ENCODE measurements at places on chromosomes 3 and 15.
A peak's percentile ranks its signal among the peaks of the same experiment; 100 is the strongest.

DNA sequence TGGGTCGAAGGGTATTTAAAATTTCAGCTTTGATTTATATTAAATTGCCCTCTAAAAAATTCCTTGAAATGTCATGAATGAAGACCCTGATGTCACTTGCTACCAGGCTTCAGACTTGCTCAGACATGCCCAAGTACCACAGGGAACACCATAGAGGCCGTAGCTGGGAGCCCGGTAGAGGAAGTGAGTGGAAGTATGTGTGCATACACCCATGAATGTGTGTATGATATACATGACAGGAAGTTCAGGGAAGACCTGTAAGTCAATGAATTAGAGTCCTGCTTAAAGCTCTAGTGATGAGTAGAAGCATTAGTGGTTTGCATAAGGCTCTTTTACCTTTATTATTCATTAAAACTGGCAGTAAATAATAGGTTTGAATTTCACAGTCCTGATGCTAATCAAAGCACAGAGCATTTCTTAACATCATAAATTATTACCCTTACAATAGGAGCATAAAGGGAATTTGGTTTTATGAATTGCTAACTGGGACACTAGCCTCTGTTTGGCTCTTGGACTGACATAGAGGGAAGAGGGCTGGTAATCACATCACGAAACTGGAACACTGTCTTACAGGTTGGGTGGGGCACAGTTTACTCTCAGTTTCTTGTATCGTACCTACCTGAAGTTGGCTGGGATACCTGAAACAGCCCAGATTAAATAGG is 144.4 kb downstream of the CHST2 start:
- DNase-seq = no peak

DNA sequence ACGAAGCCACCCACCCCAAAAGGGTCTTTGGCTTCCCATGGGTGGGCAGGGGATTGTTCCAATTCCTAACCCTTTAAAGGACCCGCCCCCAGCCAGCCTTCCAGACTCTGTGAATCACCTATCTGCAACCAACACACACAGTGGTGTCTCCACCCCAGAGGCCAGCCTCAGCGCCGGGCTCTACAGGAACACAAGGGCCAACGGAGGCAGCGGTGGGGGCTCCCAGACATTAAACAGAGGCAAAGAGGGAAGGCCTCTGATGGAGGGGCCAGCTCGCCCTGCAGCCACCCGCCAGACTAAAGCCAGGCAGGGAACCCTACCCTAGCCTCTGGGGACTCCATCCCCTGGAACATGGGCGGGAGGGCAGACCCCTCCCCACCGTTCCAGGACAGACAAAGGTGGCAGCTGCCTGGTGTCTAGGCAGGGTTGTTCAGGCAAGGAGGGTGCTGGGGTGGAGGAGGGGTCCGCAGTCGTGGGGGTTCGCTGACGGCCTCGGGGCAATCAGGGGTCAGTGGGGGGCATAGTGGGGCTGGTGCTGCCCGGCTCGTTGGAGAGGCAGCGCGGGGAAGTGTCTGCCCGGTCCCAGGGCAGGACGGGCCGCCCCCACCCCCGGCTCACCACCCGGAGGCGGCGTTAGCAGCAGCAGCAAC is 448 bp downstream of the SHISA5 start:
- DNase-seq = peak; percentile 54

DNA sequence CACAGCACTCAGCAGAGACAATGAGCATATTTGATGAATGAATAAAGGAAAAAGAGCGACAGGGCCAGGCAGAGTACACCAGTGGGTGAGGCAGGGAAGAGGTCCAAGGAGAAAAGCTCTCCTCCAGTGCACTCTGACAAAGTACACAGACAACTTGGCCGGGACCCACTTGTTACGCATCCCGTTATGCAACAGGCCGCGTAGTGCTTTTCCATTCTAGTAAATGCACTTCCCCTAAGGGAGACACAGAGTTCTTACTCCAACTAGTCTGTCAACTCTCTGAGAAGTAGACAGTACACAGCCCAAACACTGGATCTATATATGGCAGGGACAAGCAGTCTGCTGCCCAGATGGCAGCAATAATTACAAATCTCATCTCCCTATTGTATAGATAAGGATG is 18.5 kb downstream of the LARP6 start:
- no peak for DNase-seq

DNA sequence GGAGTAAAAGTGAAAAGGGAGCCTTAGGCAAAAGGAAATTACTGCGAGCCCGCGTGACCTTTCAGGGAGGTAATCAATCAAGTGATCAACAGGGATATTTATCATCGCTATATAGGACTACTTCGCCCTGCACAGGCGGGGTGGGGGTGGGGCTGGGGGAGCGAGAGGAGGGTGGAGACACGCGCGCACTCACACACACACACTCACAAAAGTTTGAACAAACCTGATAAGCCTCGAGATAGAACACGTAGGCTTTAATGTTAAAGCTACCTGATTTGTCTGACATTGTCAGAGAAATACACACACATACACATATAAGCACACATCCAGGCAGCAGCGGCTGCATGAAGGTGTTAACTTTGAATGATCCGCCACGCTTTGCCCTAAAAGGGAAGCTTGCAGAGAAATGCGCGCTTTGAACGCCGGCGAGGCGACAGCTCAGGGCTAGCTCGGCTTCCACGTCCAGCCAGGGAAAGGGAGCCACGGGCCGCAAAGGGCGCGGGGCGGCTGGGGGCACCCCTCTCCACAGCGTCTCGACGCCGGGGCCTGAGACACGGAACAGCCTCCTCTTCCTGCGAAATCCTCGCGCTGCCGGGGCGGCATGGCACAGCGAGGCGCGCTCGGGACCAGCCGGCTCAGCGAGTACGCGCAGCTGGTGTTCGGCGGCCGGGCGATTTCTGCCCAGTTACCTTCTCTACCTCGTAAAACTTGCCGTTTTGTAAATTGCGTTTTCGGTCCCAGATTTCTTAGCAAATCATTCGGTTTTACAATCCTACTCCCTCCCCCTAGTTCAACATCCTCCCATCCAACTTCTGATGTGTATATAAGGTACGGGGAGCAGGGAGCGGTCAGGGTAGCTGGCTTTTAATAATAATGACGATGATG is 4.8 kb upstream of the MECOM start:
- peak; percentile 50 for DNase-seq

GRCh38 chr3:126654571-126655383 is at the start of gene TXNRD3:
TSS of gene TXNRD3 (minus strand) at chr3:126655124.
- peak; percentile 90 for DNase-seq

DNA sequence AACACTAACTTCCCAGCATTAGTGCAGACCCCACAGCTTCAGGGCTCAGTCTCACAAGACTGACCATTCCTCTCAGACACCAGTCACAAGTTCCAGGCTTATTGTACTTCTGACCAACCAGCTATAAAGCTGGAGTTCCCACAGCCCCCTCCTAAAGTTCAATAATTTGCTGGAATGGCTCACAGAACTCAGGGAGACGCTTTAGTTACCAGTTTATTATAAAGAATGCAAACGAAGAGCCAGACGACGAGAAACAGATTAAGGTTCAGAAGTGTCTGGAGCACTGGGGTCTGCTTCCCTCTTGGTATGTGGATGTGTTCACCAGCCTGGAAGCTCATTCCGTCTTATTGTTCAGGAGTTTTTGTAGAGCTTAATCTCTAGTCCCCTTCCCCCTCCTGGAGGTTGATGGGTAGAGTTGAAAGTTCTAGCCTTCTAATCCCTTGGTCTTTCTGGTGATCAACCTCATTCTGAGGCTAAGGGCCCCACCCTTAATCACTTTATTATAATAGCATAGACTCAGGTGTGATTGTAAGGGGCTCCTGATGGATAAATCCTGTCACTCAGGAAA is 4.8 kb upstream of the CSRNP1 start:
- no peak for DNase-seq

- DNase-seq = peak; percentile 79
Measured at GRCh38 chr15:20356444-20356910, 185.1 kb downstream of the GOLGA6L6 start.

DNA sequence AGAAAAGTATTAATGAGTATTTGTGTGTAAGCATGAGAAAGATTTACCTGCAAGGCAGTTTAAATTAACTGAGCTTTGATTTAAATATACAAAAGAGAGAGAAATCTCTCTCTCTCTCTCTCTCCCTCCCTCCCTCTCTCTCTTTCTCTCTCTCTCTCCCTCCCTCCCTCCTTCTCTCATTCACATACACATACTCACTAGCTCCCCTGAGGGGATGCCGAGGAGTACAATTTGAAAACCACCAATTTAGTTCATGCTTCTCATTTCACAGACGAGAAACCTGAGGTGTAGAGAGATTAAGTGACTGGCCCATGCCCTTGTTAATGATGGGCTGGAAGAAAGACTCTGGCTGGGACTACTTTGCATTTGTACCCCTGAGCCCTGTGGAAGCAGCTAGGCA is 59.4 kb downstream of the MECOM start:
- no peak for DNase-seq

DNA sequence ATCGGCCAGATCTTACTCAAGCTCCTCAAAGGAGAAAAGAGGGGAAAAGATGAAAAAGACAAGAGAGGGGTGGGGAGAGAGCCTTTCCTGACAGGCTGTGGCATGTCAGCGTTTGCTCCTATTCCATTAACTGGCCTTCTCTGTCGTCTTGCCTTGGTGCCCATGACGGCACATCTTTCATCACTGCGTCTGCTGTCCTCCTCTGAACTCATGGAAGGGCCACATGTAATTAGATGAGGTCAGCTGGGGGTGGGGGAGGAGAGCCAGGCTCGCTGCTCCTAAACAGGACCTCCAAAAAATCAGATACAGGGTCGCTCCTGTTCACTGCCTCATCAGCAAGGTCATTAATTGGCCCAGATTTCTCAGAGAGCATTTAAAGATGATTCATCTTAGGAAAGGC is 49.7 kb downstream of the LRTM1 start:
- no peak for DNase-seq

GRCh38 chr15:74454764-74455500 is 6.0 kb downstream of the UBL7 start:
- no peak for DNase-seq

DNA sequence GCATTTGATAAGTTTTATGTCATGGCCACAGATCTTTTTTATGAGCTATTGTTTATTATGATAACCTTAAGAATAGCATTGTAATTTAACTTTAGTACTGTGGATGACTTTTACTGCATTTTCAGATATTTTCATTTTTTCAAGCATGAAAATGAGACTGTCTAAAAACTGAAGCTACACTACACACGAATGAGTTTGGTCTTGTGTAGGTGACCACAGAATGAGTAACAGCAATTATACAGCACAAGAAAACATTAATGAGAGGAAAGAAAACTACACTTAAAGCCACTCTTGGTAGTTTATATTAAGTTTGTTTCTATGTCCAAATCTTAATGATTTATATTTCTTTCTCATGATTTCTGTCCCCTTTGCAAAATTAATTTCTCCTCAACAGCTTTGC is 809.2 kb downstream of the NAALADL2 start:
- DNase-seq = no peak

- no peak for DNase-seq
Measured at GRCh38 chr3:38746641-38747040, 69.4 kb downstream of the SCN10A start.

- DNase-seq = no peak
Measured at GRCh38 chr3:65914032-65914739, 124.5 kb downstream of the MAGI1 start.

- DNase-seq = no peak
Measured at GRCh38 chr3:125375950-125376679, 990 bp upstream of the ZNF148 start.

- no peak for DNase-seq
Measured at GRCh38 chr3:84510007-84510406, 448.8 kb upstream of the CADM2 start.

DNA sequence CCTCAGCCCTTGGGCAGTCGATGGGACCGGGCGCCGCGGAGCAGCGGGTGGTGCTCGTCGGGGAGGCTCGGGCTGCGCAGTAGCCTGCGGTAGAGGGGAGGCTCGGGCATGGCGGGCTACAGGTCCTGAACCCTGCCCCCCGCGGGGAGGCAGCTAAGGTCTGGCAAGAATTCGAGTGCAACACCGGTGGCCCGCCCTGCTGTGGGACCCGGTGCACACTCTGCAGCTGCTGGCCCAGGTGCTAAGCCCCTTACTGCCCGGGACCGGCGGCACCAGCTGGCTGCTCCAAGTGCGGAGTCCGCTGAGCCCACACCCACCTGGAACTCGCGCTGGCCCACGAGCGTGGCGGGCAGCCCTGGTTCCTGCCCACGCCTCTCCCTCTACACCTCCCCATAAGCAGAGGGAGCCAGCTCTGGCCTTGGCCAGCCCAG is 377.7 kb upstream of the RBMS3 start:
- DNase-seq = no peak

DNA sequence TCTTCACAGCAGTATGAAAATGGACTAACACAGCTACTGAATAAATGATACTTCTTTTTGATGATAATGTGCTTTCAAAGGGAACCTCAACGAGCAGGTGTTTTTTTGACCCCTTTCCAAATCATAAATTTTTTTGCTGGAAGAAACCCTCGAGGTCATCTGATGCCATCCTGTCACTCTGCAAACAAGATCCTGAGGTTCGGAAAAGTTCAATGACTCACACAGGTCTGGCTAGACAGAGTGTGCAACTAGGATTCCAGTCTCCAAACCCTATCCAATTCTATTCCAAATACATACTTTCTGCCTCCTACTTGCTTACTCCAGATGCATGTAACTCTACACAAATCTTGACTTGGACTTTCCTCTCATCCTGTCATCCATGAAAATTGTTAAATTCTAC is 124.7 kb downstream of the NEDD4 start:
- no peak for DNase-seq

GRCh38 chr3:159796226-159796625 is 192.4 kb upstream of the IL12A start:
- no peak for DNase-seq

DNA sequence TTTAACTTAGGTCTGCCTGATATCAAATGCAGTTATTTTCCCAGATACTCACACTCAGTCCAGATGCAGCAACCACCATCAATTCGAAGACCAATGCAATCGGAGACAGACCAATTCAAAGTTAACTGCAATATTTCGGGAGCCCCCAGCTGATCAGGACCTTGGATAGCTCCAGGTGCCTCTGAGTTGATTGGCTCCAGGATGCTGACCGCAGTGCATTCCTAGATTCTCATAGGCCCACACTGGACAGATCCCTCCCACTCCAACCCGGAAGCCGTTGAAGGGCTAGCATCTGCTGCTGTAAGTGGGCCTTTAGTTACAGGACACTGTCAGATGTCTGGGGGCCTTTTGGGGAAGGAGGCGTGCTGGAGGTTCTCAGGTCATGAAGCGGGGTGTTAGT is 89.5 kb upstream of the ATP2B2 start:
- DNase-seq = peak; percentile 97

GRCh38 chr3:139676108-139676507 is 1.7 kb downstream of the NMNAT3 start:
- no peak for DNase-seq

GRCh38 chr15:99295840-99296239 is 44.6 kb downstream of the LRRC28 start:
- no peak for DNase-seq

GRCh38 chr3:129605922-129606635 is 397 bp downstream of the PLXND1 start:
- DNase-seq = no peak

DNA sequence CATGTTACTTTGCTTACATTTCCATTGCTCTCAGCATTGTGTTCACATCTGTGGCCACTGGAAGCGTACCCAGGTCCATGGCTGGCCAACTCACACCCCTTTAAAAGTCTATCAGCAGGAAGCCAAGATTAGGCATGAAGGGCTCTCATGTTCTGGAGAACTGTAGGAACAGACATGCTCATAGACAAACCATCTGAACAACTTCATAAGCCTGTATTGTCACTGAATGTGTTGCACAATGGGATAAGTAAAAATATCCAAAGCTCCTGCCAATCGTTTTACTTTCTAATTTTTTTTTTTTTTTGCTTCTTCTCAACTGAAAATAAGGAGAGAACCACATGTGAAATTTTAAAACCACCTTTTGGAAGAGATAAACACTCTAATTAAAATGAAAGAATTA is 6.4 kb downstream of the RPLP1 start:
- no peak for DNase-seq

- DNase-seq = no peak
Measured at GRCh38 chr3:68988740-68989139, 24.7 kb downstream of the EOGT start.
